ENCODE measurements at places on chromosomes 13 and 19. TPM values are rescaled to one million over a fixed set of nuclear protein-coding genes. Genes with fewer than 3 reads are reported as not detected.
A peak's percentile ranks its signal among the peaks of the same experiment; 100 is the strongest.

DNA sequence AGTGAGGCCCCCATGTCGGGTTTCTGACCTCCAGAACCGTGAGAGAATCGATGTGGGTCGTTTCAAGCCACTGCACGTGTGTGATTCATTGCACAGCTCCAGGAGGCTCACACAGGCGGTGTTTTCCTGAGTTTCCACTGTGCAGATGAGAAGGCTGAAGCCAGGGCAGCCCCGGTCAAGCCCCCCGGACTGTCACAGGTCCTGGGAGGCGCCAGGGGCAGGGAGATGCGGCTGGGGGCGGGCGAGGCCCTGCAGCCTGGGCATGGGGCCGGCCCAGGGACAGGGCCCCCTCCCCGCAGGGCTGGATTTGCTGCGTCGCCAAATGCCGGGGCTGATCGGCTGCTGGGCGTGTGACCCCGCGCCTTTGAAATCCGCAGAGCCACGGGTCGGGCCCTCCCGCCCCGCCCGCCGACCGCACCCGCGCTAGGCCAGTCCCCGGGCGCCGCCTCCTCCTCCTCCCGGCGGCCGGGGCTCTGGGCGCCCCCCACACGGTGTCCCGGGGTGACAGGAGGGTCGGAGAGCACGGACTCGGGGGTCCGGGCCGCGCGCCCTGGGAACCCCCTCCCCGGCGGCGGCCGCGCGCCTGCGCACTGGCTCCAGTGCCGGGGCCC is 9.9 kb upstream of the MKNK2 start:
- DNase-seq = no peak

DNA sequence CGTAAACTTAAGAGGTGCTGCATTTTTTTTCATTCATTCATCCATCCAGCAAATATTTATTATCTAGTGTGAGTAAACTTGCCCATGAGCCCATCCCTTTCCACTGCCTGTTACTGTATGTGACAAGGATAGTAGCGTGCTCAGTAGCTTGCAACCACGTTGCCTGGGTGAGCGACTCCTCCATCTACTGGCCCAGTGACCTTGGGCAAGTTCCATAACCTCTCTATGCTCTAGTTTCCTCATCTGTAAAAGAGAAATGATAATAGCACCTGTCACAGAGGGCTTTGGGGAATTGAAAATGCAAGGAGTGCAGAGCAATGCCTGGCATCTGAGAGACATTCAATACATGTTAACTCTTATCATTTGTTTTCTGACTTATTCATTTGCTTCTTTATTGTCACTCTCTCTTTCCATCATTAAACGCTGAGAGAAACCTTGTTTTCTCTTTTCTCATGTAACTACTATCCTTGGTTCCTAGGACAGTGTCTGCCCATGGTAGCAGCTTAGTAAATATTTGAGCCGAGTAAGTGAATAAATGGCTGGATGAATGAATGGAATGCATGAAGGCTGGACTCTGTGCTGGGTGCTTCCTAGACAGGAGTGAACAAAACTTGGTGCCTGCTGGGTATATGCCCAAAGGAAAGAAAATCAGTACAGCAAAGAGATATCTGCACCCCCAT is 19.9 kb downstream of the LRCH1 start:
- DNase-seq = no peak

Gene GPR183
- 0.63 TPM for total RNA-seq

DNA sequence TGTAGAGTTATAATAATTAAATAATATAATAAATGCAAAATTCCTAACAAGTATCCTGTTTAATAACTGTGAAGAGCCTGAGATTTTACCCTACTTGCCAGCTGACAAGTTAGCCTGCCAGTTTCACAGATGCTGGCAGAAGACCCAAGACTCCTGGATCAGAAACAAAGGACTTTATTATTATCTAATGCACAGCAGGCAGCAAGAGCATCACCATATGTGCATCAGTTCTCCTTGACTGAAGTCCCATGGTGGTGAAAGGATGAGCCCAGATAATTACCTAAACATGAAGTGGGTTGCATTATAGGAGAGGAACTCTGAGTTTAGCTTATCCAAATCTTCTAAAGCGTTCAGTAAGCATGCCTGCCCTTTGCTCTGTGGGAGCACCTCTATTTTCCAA is 39.1 kb upstream of the MTIF3 start:
- DNase-seq = no peak

DNA sequence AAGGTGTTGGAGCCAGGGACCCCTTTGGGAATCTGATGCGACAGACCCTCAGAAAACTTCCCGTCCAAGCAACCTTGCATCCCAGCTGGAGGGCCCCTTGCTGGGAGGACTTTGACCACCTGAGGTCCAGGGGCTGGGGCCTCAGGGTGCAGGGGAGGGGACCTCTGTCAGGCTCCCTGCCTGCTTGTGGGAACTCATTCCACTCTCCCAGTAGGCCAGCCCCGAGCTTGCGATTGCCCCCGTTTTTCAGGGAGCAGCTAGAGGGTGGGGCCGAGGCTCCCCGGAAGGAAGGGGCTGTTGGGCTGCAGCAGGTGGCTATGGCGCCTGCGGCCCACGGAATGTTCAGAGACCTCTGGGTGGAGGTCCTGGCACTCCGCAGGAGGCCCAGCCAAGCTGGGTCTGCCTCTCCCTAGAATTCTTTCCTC is 2.8 kb downstream of the GNA11 start:
- no peak for DNase-seq

Gene SLC17A7
- total RNA-seq = 0.17 TPM

- no peak for DNase-seq
Measured at GRCh38 chr13:36528105-36528504, 95.8 kb downstream of the CCNA1 start.

DNA sequence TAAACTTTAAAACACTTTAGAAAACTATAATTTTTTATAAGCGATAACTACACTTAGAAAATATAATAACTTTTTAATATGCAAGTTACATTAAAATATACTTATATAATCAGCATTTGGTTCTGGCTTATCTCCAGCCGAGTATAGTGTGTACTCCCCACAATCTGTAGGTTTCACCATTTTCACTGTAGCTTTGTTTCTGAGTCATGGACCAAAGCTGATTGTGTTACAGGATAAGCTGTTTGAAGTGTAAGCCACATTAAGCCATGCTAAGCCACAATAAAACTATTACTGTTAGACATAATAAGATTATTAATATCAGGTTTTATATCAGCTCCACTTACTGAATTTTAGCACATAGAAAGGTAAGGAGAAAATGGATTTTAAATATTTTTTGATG is 43.8 kb downstream of the CCDC122 start:
- no peak for DNase-seq

GRCh38 chr13:90826688-90827087 is 520.8 kb upstream of the MIR17HG start:
- DNase-seq = no peak

Gene ESD
- 97.9 TPM for total RNA-seq

GRCh38 chr19:11293433-11294389 is 2.2 kb upstream of the TSPAN16 start:
- DNase-seq = peak; percentile 96

Gene IRF2BP1
- 24.9 TPM for total RNA-seq

Gene ATXN8OS
- not detected for total RNA-seq

Gene RNF17
- not detected for total RNA-seq

Gene FLT3
- total RNA-seq = not detected

Gene LILRA1
- total RNA-seq = not detected

Gene CCL25
- total RNA-seq = not detected

DNA sequence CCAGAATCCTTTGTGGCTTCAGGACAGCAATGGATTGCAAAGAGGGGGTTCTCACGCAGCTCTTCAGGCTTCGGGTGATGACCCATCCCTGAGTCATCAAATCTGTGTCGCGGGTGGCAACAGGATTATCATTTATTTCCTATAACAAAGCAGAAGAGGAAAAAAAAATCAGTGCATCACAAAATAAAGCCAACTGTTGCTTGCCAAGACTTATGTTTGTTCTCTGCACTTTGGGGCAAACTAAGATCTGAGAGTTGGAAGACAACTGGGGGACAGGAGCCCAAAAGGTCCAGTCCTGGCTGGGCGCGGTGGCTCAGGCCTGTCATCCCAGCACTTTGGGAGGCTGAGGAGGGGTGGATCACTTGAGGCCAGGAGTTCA is 6.4 kb downstream of the GNA15 start:
- no peak for DNase-seq

DNA sequence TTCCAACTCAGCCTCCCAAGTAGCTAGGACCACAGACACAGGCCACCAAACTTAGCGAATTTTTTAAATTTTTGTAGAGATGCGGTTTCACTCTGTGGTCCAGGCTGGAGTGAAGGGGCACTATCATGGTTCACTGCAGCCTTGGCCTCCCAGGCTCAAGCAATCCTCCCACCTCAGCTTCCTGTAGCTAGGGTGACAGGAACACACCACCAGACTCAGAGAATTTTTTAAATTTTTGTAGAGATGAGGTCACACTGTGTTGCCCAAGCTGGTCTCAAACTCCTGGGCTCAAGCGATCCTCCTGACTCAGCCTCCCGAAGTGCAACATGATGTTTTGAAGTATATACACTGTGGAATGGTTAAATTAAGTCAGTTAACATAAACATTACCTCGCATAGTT is 263.6 kb downstream of the OXGR1 start:
- no peak for DNase-seq

GRCh38 chr13:60562096-60562780 is 165.2 kb downstream of the TDRD3 start:
- no peak for DNase-seq

GRCh38 chr19:19525611-19526380 is 2.9 kb upstream of the YJEFN3 start:
- no peak for DNase-seq

DNA sequence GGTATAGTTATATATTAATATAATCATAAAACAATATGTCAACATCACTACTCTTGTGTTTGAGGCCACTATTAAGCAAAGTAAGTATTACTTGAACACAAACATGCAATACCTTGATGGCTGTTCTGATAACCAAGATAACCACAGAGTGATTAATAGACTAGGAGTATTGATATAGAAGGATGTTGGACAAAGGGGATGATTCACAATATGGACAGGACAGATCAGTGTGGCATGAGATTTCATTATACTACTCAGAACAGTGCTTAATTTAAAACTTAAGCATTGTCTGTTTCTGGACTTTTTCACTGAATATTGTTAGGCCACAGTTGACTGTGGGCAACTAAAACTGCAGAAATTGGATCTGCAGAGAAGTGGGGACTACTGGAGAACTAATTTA is 384.2 kb downstream of the SLITRK1 start:
- no peak for DNase-seq

- no peak for DNase-seq
Measured at GRCh38 chr19:38850976-38851621, 1.3 kb upstream of the HNRNPL start.

Gene ZNF135
- total RNA-seq = 4.6 TPM

DNA sequence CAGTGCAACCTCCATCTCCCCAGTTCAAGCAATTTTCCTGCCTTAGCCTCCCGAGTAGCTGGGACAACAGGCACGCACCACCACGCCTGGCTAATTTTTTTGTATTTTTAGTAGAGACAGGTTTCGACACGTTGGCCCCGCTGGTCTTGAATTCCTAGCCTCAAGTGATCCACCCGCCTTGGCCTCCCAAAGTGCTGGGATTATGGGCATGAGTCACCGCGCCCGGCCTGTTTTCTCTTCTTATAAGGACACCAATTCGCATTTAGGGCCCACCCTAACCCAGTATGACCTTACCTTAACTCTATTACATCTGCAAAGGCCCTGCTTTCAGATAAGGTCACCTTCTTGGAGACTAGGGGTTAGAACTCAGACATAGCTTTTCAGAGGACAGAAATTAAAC is 35.1 kb downstream of the TMEM161A start:
- DNase-seq = no peak

DNA sequence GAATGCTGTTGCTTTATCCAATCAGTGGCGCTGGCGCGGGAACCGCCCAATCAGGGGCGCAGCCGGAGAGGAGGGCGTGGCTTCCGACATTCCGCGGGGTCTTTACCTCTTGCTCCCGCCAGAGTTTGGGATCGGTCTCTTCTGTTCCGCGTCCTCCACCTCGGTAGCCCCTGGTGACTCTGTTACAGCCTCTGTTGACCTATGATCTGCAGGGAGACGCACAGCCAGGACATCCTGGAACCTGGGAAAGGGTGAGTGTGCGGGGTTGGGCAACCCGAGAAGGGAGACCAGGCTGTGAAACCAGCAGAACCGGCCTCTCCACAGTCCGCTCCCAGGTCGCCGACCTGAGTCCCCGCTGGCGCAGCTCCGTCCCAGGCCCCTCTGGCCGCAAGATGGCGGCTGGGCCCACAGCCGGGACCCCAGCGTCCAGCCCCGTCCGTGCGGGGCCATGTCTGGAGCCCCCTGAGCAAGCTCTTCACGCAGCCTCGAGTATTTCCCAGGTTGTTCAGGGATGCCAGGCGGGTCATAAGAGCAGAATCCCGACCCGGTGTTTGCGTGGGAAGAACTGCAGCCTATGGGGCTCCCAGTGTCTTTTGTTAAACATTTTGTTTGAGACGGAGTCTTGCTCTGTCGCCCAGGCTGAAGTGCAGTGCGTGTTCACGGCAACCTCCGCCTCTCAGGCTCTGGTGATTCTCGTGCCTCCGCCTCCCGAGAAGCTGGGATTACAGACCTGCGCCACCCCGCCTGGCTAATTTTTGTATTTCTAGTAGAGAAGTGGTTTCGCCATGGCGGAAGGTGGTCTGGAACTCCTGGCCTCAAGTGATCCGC is 4.4 kb upstream of the ZNF681 start:
- DNase-seq = peak; percentile 96

GRCh38 chr13:60482012-60482411 is 85.0 kb downstream of the TDRD3 start:
- no peak for DNase-seq

DNA sequence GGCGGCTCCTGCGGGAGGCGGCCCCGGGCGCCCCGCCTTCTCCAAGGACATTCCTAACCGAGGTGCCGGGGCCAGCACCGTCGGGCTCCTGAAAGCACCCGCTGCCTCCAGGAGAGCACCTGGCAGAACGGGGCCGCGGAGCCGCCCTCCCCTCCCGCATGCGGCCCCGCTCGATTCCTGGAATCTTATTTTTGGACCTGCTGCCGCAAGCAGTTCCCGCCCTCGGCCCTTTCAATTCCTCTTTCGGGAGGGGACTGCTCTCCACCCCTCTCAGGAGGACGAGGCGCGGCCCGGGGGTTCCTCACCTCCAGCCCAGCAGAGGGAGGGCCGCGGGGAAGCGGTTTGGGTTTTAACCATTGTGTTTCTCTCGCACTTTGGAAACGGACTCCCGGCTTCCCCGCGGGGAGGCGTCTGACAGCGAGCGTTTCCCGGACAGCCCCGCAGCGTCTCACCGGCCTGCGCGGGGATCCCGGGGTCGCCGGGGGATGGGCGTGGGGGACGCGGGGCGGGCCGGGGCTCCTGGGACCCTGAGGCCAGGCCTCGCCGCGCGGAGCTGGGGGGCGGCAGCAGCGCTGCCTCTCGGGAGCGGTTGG is 849 bp downstream of the GAS6 start:
- no peak for DNase-seq

GRCh38 chr19:33302974-33303790 is 848 bp upstream of the CEBPA start:
- DNase-seq = no peak

- DNase-seq = no peak
Measured at GRCh38 chr19:38361633-38362075, 12.7 kb upstream of the PSMD8 start.
